ENCODE measurements at places on chromosomes 2 and 18. TPM values are rescaled to one million over a fixed set of nuclear protein-coding genes. Genes with fewer than 3 reads are reported as not detected.

DAPL1 gene
- total RNA-seq = 4.2 TPM

- no peaks in the 10 kb centered on the region for H3K27me3 ChIP-seq
- no peaks in the 10 kb centered on the region for H3K36me3 ChIP-seq
- DNase-seq = no peak
- H3K4me1 ChIP-seq = no peaks in the 10 kb centered on the region
- H3K27ac ChIP-seq = no peak overlapping the region
These were observed 29.6 kb upstream of the WIPF1 start for GRCh38 chr2:174627216-174627615.

- no peaks in the 10 kb centered on the region for H3K36me3 ChIP-seq
- DNase-seq = no peak
- H3K27me3 ChIP-seq = no peaks in the 10 kb centered on the region
- no peak overlapping the region for H3K4me3 ChIP-seq
These were observed 23.7 kb downstream of the KCNF1 start for GRCh38 chr2:10935366-10935918.

DPYSL5 gene
- 2.8 TPM for total RNA-seq

SERPINB5 gene
- total RNA-seq = 1.7 TPM

VAMP5 gene
- total RNA-seq = 17.5 TPM

All from testis (tissue), 5 donors.